Progenitor cell of endocrine pancreas (in vitro differentiated cells): ENCODE measurements at places on chromosomes 1 and 21.

- no peak for DNase-seq
Measured at GRCh38 chr1:8426996-8427395, 109.1 kb downstream of the SLC45A1 start.

GRCh38 chr1:44408212-44408582 is 3.1 kb downstream of the RNF220 start:
- no peak for DNase-seq

DNA sequence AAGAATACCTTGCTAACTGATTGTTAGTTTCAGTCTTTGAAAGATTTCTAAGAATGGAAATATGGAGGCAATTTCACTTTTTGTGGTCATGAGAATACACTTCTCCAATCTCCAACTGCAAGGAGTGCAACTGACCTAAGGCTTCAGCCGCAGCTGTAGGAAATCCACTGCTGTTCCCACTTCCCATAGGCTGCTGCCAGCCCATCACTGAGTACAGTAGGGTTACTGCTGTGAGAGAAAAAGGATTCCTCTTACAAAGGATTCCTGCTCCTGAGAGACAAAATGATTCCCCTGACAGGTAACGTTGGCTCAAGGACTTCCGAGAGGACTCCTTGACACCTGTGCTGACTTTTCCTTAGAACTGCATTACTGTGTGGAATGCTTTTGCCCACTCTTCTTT is 87.4 kb downstream of the ADGRL4 start:
- DNase-seq, result no peak

- no peak for DNase-seq
Measured at GRCh38 chr1:30685796-30686165, 37.6 kb downstream of the MATN1 start.

GRCh38 chr1:145917595-145917994 is 922 bp downstream of the PEX11B start:
- DNase-seq, result no peak

- DNase-seq, result no peak
Measured at GRCh38 chr1:90510143-90510542, 207.0 kb downstream of the BARHL2 start.

DNA sequence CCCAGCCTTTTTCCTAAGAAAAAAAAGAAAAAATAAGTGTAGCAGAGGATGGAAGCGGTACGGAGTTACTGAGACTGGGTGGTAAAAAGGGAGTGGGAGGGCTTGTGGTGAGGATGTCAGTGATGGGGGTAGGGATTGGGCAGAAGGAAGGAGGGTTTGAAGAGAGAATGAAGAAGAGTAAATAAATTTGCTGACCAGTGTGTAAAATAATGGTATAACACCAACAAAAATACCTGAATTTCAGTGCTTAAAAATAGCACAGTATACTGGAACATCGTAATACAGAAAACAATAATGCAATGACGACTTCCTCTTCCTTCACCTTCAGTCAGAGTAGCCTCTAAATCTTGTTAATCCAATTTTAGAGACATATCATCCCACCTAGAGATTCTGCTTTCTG is 18.8 kb upstream of the SYPL2 start:
- no peak for DNase-seq

GRCh38 chr1:248844526-248844925 is 6.5 kb downstream of the ZNF672 start:
- DNase-seq, result no peak

DNA sequence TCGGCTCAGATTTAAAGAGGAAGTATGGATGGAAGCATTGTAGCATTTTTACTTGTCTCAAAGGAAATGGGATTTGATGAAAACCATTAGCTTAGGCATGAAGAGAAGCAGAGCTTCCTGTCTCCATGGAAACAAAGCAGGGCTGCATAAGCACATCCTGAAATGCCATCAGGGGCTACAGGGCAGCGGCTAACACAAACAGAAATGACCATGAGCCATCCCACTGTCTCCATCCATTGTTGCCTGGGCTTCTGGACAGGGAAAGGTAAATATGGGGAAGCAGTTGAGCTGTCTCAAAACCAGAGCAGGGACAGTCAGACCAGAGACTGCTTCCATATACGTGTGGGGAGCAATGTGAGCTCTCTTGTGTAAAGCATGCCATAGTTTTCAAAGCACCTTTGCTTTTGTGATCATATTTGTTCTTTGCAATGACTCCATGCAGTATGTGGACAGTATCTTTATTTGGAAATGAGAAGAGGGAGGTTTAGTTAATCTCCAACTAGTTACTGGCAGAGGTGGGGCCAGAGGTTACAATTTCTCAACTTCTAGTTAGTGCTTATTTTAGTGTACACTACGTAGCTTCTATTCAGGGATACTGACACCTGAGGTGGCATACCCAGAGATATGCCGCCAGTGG is 176.1 kb downstream of the CACNA1E start:
- no peak for DNase-seq

GRCh38 chr1:39969531-39970270 is 14.8 kb downstream of the MFSD2A start:
- DNase-seq, result no peak

DNA sequence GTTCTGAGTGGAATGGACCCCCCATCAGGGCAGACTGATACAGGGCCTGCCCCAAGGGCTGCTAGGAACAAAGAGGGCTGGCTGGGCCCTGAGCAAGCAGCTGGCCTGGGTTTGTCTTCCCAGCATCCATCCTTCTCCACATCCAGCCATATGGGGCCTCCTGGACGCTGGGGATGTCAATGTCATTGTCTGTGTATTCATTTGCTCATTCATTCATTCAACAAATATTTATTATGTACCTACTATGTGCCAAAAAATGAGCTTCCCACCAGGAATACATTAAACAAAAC is 15.6 kb upstream of the ECE1 start:
- no peak for DNase-seq

DNA sequence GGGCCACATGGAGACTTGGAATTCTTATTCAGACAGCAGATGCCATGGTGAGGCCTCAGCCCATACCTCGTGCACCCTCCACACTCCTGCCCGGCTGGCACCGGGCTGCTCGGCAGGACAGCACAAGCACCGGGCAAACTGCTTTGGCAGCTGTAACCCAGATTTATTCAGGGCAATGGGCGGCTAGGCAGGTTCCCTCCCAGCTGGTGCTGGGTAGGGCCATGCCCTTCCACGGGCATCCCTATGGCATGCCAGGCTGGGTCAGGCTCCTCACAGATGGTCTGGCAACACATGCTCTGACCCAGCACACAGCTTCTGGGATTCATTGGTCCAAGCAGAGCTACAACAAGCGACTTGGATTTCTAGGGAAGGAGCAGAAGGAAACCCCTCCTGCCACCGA is 53.4 kb downstream of the ATP1A1 start:
- no peak for DNase-seq

- DNase-seq, result no peak
Measured at GRCh38 chr1:10173582-10173981, 36.8 kb upstream of the KIF1B start.

DNA sequence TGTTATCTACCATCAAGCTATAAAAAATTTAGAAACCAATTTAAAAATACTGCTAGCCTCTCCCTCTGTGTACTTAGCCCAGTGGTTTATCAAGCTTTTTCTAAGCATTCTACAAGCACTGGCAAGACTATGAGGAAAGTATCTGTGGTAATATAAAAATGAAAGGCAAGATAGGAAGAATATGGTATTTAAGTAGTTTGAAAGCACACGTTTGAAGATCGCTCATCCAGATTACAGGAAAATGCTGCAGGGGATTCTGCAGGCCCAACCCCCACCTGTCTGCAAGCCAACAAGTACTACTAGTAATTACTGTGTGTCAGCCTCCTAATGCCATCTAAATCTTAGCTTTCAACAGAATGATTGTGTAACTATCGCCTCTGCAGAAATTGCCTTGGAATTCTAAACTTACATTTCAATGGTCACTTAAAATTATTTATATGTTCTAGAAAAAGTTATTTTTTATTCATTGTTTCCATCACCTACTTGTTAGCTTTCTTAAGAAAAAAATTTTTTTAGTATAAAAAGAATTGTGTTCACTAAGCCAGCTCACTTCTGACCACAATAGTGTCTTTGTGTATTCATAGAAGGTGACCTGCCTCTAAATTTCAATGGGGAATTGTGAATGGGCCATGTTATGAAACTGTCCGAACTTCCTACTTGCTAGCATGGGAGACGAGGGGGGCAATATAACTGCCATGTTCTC is 8.5 kb downstream of the ERRFI1 start:
- DNase-seq, result no peak

- no peak for DNase-seq
Measured at GRCh38 chr1:38208716-38209632, 162.4 kb upstream of the POU3F1 start.

- no peak for DNase-seq
Measured at GRCh38 chr1:53066891-53067738, 5.1 kb downstream of the PODN start.

- DNase-seq, result no peak
Measured at GRCh38 chr1:162573136-162573535, 11.6 kb downstream of the UAP1 start.

- no peak for DNase-seq
Measured at GRCh38 chr1:205416322-205416721, 5.5 kb downstream of the LEMD1 start.

DNA sequence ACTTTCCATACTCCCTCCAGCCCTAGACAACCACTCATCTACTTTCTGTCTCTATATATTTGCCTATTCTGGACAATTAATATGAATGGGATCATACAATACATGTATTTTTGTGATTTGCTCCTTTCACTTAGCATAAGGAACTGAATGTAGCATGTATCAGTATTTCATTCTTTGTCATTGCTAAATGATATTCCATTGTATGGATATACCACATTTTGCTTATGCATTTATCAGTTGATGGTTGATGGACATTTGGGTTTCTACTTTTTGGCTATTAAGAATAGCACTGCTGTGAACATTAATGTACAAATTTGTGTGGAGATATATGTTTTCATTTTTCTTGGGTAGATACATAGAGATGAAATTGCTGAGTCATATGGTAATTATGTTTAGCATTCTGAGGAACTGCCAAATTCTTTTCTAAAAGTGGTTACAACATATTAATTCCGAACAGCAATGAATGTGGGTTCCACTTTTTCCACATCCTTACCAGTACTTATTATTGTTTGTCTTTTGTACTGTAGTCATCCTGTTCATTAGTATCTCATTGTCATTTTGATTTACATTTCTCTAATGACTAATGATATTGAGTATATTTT is 121.0 kb downstream of the LRRC40 start:
- DNase-seq, result no peak

DNA sequence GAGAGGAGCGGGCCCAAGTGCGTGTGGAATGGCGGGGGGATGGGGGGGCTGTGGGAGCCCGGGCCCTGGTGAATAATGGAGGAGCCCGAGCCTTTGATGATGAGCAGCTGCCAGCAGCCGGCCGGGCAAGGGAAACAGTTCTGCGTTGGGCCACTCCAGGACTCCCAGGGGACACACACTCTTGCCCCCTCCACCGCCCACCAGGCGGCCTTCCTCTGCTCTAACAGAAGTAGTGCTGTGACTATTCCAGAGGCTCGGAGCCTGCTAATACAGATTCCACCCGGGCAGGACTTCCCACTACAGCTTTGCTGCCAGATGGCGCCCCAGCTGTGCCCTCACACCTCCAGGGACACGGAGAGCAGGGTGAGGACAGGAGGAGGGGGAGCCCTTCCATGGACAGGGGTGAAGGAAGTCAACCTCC is 48.2 kb upstream of the LRP8 start:
- no peak for DNase-seq

- no peak for DNase-seq
Measured at GRCh38 chr1:22854688-22855565, 117.7 kb downstream of the LACTBL1 start.

GRCh38 chr1:10046356-10047085 is 13.8 kb downstream of the UBE4B start:
- DNase-seq, result no peak

GRCh38 chr1:209458921-209459320 is 124.6 kb upstream of the CAMK1G start:
- DNase-seq, result no peak

GRCh38 chr1:38095454-38095931 is 48.9 kb upstream of the POU3F1 start:
- no peak for DNase-seq

GRCh38 chr21:41321211-41321907 is 4.8 kb downstream of the FAM3B start:
- no peak for DNase-seq

DNA sequence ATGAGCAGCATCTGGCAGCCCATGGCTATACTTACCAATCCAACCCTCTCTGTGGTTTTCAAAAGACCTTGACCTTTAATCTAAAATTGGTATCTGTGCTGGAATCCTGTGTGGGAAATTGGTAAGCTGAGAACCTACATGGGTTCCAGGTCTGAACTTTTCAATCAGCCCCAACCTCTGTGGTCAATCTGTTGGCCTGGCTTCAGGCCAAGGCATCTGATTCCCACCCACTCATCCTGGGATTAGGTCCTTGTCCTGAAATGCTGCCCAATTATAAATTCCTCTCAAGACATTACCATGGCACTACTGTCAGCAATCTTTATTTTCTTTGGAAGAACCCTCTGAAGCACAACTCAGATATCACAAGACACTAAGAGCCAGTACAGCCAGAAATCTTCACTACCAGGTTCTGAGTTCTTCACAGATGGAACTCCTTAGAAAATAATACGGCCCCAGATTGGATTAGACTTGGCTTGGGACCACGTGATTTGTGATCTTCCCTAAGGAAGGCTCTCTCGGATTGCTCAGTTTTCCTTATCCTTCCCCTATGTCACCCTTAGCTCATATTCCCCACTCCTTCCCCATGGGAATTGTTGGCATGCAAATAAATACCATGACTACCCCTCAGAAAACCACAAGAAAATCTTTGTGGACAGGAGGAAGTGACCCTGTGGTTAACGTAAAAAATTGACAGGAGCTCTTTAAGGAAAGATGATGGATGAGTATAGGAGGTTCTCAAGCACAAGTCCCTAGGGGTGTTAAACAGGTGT is 207.9 kb upstream of the ST6GALNAC5 start:
- DNase-seq, result no peak

DNA sequence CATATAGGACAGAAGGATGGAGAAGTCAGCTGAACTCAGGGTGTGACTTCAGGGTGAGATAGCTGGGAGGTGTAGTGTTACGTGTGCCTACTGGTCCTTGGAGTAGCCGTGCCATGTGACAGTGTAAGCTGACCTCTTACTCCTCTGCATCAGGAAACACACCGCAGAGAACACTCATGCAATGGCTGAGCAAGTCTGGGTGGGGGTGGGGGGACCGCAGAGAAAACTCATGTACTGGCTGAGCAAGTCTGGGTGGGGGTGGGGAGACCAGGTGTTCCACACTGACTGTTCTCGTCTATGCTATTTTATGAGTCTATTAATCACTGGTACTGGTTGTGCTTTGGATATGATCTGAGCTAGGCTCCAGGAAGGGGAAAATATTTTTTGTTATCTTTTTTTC is 233.1 kb downstream of the PAPPA2 start:
- no peak for DNase-seq

- no peak for DNase-seq
Measured at GRCh38 chr1:91153341-91153740, 131.5 kb upstream of the ZNF644 start.

GRCh38 chr1:188386161-188386560 is 1557.4 kb downstream of the PLA2G4A start:
- no peak for DNase-seq

DNA sequence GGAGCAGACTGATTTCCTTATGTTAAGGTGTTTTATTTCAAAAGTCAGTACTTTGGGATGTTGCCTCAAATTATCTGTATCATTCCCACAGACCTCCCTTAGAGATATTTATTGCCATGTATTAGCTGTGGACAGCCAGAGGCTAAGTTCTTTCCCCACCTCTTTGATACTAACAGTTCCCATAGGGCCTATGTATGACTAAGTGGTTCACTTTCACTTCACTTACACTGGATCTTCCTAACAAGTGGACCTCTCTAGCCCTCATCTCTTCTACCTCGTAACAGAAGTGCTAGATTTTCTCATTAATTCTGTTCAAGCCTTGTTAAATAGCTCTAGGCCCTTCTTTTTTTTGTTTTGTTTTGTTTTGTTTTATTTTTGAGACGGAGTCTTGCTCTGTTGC is 6.2 kb downstream of the TRAF5 start:
- no peak for DNase-seq
